ENCODE measurements at places on chromosomes 11 and 22.

GRCh38 chr22:23266780-23267179 is 86.5 kb downstream of the BCR start:
- H3K27ac ChIP-seq, result no peak overlapping the region
- H3K4me3 ChIP-seq, result no peak overlapping the region
- H3K4me1 ChIP-seq, result no peaks in the 10 kb centered on the region
- no peak for DNase-seq

DNA sequence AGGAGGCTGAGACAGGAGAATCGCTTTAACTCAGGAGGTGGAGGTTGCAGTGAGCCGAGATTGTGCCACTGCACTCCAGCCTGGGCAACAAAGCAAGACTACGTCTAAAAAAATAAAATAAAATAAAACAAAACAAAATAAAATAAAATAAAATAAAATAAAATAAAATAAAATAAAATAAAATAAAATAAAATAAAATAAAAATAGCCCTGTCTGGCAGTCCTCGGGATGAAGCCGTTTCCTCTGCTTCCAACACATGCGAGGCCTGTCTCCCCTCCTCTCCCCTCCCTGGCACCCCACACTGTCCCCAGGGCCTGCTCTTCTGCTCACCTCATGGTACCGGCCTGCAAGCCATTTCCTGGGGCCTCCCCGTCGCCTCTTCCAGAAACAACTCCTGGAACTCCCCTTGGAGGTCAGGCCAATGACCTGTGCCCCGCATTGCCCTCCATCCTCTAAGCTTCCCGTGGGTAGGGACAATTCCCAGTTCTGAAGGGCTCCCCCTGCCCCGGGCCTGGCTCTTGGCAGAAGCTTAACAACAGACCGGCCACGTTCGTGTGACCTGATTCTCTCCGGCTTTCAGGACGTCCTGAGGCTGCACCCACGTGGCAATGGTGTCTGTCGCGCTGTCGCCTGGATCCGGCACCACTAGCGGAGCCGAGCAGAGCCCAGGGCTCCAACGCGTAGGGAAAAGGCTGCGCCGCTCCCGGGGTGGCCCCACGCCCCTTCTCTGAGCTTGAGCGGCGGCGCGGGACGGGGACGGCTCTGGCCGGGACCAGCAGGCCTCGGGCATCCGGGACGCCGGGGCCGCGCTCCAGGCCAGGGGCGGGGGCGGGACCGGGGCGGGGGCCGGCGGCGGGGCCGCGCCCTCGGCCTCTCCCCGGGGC is 456 bp upstream of the PARVB start:
- H3K4me3 ChIP-seq, result no peak overlapping the region
- no peak for DNase-seq
- H3K27me3 ChIP-seq, result no peaks in the 10 kb centered on the region
- no peak overlapping the region for H3K27ac ChIP-seq
- H3K4me1 ChIP-seq, result peaks cover 7% of the 10 kb centered on the region

DNA sequence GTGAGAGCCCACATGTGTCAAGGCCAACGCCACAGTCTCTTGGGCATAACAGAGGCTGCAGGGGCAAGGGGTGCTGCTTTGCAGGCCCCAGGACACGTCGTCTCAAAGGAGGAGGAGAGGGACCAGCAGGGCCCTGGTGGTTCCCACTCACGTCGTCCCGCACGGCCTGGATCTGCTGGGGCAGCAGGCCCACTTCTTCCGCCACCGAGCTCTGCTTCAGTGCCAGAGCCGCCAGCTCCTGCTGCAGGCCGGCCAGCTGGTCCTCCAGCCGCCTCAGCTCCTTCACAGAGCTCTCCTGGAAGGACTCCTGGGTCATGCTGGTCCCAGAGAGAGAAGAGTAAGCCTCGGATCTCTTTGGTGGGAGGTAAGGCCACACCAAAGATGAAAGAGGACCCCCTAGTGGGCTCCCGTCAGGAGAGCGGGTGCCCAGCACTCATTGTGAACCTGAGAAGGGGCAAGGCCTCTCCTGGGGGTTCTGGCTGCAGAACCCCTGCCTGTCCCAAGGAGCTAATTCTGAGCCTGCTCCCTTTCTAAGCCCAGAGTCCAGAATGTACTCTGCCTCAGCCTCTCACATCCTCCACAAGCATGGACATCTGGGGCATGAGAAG is 15.6 kb downstream of the SUN2 start:
- H3K4me3 ChIP-seq, result no peak overlapping the region
- H3K27ac ChIP-seq, result no peak overlapping the region
- H3K4me1 ChIP-seq, result no peaks in the 10 kb centered on the region
- DNase-seq, result no peak
- no peaks in the 10 kb centered on the region for H3K27me3 ChIP-seq

- H3K36me3 ChIP-seq, result no peaks in the 10 kb centered on the region
- H3K4me3 ChIP-seq, result no peak overlapping the region
- no peaks in the 10 kb centered on the region for H3K4me1 ChIP-seq
- DNase-seq, result no peak
Observed at GRCh38 chr11:93501856-93502255, 41.3 kb downstream of the SMCO4 start.

DNA sequence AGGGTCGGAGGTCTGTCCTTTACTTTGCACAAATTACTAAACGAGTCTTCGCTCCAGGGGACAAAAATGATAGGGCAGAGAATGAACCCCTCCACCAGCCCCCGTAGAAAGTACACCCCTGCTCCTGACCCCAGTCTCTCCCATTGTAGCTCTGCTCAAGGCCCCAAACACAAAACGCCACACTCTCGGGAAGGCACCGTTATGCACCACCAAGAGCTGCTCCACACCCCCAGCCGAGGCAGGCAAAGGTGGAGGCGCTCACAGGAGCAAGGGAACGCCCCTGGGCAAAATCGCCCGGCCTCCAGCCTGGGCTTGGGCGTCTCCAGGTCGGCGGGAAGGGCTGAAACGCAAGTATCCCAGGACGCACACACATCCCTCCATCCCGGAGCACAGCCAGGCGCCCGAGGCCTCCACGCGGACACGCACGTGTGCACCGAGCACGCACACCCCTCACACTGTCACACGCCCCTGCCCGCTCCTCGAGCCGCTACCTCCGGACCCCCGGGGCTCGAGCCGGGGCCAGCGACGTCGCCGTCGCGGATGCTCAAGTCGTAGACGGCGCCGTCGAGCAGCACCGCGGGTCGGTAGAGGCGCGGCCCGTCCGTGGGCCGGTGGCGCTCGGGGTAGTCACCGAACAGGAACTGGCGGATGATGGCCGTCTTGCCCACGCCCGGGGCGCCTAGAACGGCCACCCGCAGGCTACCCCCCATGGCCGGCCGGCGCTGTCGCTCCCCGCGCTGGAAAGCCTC is 786 bp downstream of the RASL10A start:
- DNase-seq, result no peak
- H3K27ac ChIP-seq, result no peak overlapping the region
- H3K36me3 ChIP-seq, result no peaks in the 10 kb centered on the region
- no peaks in the 10 kb centered on the region for H3K27me3 ChIP-seq

DNA sequence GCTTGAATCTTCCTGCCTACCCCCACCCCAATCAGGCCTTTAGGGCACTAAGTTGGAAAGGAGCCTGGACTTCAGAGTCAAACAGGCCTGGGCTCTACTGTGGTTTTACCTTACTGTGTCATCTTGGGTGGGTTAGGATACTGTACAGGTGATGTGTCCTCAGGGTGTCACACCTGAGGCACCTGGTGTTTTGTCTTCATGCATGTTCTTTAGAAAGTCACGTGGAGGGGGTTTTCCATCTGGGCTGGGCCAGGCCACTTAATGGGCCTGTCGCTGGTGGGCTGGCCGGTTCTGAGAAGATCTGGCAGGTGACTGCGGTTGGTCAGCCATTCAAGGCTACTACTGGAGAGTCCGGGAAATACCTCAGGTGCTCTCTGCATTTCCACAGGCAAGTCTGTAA is 92.6 kb downstream of the SWAP70 start:
- no peaks in the 10 kb centered on the region for H3K27me3 ChIP-seq
- no peak overlapping the region for H3K4me3 ChIP-seq
- 0 out of 2 replicates have a peak, but pooled peaks cover 2% of the 10 kb centered on the region for H3K36me3 ChIP-seq
- DNase-seq, result no peak
- peak overlapping the region; percentile 49 for H3K27ac ChIP-seq

All from SJCRH30 (cell line).